ACHN (cell line): ENCODE measurements at places on chromosomes 7 and 10.
A peak's percentile ranks its signal among the peaks of the same experiment; 100 is the strongest.

DNA sequence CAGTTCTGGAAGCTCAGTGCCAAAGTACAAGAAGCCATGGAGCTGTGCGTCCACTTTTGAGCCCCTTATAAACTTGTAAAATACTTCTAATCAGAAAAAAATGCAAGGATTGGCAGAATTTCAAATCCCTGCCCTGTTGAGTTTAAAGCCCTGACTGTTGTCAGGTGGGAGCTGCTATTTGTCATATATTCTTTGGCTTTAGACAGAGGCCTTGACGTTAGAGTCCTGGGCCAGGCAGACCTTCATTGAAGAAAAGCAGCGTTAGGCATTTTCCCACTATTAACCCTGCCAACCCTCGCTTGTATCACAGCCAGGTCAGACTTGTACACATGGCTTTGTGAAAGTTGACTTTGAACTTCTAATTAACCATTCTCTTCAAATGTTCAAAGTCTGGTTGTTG is 155.4 kb downstream of the TWIST1 start:
- DNase-seq = no peak

DNA sequence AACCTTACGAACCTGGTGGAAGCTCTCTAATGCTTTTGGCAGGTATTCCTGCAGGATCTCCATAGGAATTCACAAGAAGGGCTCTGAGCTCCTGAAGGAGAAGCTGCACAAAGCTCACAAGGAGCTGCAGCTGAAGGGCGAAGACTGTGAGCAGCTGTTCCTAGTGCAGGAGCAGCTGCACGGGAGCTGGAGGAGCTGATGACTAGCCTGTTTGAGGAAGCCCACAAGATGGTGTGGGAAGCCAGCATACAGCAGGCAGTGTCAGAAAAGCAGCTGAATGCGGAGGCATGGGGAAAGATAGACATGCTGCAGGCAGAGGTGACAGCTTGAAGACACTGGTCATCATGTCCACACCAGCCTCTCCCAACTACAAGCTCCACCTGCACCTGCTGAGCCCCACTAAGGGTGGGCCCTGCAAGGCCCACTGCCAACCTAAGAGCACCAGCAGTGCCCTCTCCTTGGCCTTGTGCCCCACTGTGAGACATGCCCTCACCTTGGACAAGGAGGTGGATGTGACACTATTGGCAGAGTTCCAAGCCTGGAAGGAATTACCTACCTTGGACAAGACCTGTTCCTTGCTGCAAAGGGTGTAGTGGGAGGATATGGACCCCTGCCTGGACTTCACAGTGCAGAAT is 250.6 kb downstream of the BBS9 start:
- no peak for DNase-seq

GRCh38 chr10:118723466-118723865 is 31.3 kb downstream of the CACUL1 start:
- no peak for DNase-seq

DNA sequence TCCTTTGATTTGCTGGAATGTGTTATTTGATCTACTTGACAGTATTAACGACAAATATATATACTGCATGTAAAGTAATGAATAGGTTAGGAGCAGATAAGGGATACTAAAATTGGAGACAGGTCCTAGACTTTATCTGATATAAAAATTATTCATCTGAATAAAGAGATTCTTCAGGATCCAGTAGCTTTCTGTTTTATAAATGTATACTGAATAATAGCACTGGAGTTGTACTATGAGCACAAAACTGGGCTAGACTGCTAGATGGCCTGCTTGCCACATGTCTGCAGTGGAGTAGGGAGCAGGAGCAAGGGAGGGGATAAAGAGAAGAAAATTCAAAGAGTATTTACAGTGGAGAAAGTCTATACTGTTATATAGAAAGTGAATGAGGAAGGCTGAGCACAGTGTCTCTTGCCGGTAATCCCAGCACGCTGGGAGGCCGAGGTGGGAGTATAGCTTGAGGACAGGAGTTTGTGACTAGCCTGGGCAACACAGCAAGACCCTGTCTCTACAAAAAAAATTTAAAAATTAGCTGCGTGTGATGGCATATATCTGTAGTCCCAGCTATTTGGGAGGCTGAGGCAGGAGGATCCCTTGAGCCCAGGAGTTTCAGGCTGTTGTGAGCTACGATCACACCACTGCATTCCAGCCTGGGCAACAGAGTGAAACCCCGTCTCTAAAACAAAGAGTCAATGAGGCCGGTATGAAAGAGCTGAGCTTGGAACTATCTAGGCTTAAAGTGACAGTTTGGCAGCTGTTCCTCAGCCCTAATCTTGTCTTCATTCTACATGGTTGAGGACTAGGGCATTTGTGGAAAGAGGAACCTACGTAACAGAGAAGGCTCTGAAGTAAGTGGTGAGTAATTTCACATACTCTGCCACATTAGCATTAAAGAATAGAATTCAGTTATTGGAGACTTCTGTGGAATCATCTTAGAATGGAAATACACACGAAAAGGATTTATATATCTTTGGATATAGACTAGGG is 41.8 kb downstream of the CD36 start:
- no peak for DNase-seq

DNA sequence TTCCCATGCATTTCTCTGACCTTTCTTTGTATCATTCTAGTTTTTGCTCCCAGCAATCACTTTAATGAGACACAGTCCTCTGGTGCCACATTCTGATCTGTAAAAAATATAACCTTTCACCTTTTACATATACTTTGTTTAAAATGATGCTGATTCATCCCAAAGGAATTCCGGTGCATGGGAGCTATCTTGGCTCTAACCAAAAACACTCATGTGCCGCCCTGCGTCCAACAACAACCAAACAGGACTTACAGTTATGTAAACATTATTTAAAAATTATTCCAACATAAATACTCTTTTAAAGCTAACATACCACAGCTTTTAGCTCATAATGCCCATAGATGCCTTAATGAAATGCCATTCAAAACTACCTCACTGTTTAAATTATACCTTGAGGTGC is 7.7 kb upstream of the OPALIN start:
- no peak for DNase-seq

DNA sequence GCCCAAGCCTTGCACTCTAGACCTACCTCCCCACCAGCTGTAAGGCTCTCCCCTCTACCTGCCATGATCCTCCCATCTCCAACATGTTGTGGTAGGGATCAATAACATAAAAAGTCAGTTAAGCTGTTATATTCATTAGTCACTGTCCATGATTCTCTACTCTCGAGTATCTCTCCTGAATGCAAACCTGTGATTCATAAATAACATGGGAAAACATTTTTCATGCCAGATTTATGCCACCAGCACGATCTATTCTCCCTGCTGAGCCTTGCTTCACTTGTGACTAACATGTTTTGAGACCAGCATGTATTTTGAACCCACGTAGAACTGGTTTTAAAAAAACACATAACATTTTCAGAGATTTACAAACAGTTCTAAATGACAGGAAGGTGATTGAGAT is 30.3 kb downstream of the TMEM168 start:
- DNase-seq = no peak

DNA sequence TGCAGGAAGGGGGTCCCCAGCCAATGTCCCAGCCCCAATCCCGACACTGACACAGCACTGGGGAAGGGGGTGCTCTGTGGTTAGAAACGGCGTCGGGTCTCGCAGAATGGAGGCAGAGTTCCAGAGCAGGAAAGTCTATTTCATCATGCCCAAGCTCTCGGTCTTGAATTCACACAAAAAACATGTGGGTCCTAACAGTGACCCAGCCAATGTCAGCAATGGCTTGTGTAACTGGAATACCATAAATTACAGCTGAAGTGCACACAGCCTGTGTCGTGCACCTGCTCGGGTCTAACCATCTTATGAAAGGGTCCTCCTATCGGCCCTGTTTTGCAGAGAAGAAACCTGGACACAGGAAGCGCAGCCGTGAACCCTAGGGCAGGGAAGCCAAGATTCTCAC is 324.1 kb downstream of the ADARB2 start:
- DNase-seq = no peak

DNA sequence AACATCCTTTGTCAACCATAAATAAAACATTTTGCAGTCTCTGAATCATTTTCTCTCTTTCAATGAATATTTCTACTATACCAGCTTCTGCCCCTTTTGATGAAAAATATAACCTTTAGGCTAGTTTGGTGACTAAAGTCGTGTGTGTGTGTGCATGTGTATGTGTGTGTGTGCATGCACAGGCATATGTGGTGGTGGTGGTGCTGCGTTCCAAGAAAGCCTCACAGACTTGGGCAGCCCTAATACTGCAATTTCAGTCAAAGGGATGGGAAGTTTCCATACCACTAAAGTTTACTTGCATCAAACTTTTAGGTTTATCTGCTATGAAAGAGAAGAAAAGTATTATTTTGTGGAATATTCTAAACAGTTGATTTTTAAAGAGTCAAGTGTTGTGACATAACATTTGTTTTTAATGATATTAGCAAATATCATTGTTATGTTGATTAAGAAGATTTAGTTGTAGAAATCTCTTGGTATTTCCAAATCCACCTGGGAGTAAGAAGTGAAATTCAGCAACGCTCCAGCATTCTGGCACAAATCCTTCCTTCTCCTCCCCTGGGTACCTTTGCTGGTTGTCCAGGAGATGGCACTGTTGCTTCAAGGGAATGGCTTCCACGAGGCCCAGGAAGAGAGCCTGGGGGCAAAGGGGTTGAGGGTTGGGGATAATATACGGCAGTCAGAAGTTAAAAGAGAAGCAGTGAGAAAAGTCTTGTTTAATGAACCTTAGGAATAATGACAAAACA is 41.5 kb downstream of the ASB4 start:
- peak; percentile 76 for DNase-seq

DNA sequence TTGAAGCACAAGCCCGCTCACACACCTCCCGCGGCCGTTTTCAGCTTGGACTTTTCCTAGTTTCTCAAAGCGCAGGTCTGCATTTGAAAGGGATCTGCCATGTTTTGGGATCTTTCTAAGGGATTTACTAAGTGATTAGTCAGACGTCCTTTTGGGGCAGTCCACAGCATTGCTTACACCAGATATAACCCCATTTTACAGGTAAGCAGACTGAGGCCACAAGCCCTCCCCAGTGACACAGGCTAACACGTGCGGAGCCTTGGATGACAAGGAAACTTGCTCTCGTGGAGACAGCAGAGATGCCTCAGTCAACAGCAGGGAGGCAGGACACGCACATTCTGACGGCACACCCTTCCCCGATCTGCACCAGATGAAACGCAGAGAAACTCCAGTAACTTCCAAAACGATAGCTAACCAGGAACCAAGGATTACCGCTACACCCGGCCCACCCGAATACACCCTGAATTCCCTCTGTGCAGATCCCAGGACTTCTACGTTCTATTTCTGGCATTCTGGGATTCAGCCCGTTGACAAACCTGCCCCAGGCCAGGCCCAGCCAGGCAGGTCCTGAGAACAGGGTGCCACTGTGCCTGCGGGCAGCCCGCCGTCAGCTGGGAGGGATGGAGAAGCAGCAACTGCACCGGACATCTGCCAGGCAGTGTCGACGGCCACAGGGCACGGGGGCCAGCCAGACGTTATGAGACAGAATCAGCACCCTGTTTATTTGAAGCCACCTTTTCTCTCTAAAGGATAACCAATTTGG is 27.9 kb downstream of the FOXL3 start:
- DNase-seq = no peak

DNA sequence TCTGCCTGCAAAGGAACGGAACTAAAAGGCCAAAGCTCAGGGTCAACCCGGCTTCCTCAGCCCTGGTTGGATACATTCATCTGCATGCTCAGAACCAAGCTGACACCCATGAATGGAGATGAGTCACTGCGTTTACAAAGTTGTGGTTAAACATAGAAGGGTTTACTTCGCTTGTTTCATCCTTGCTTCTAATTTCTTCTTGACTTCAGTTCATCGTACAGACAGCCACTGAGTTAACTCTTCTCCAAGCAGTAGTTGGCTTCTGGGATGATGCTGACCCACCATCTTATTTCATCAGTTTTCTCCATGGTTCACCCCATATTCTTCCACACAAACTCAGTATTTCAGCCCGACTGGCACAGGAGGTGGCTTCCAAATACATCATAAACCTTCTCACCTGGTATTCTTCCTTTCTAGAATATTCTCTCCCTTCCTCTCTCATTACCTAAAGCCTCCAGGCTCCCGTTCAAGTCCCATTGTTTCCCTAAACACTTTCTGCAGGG is 166.3 kb upstream of the RNF32 start:
- peak; percentile 96 for DNase-seq

DNA sequence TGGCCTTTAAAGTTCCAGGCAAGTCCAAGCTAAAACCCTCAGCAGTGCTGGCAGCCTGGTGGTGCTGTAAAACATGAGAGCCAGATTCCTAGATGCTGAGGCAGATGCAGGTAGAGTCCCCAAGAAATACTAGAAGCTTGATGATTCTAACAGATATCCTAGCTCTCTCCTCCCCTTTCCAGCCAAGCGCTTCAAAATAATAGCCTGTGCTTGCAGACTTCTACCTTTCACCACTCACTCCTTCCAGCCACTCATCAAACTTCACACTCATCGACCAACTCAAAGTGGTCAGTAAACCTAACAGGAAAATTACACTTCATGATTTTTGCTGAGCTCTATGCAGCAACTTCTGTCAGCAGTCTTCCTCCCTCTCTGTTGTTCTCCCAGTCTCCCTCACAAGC is 50.2 kb downstream of the LMBR1 start:
- no peak for DNase-seq

DNA sequence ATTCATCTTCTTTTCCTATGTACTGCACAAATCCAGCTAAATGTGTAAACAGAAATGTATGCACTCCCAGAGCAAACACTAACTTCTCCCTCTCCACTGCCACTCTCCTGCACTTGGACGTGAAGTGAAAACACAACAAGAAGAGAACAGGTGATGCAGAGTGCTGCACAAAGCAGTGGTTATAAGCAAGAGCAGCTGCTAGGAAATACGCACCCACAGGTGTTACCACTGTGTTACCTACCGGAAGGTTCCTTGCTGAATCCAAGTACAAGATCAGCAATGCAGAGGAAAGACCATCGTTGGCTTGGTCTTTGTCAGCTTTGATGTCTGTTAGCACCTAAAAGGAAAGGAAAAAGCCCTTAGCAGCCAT is 54.6 kb upstream of the NCAPG2 start:
- no peak for DNase-seq

- DNase-seq = no peak
These were observed 108.4 kb upstream of the BTBD16 start for GRCh38 chr10:122162671-122163173.

DNA sequence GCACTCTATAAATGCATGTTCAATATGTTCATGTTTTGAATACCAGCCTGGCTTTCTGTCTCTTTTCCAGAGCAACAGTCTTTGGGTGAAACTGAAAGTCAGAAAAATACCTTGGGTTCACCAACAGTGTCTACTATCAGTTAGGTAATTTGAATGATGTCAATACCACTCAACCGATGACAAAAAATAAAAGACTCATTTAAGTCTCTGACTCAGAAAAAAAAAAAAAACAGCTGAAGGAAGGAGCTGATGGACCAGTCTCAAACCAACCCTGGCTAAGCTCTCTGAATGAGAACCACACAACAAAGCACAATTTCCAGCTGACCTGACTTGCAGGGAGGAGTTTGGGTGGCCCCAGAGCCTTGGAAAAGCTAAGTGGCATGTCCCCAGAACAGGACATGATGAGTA is 42.5 kb downstream of the ABLIM1 start:
- peak; percentile 63 for DNase-seq

GRCh38 chr7:33628894-33629293 is 276.4 kb upstream of the BMPER start:
- DNase-seq = no peak
